CD8-positive, alpha-beta T cell (primary cell): ENCODE measurements at places on chromosomes 3 and 15. TPM values are rescaled to one million over a fixed set of nuclear protein-coding genes. Genes with fewer than 3 reads are reported as not detected.

Gene TATDN2
- 40.2 TPM for total RNA-seq

Gene MESP2
- not detected for total RNA-seq

Gene STX19
- total RNA-seq, result not detected

Gene RPUSD2
- total RNA-seq, result 20.1 TPM

DNA sequence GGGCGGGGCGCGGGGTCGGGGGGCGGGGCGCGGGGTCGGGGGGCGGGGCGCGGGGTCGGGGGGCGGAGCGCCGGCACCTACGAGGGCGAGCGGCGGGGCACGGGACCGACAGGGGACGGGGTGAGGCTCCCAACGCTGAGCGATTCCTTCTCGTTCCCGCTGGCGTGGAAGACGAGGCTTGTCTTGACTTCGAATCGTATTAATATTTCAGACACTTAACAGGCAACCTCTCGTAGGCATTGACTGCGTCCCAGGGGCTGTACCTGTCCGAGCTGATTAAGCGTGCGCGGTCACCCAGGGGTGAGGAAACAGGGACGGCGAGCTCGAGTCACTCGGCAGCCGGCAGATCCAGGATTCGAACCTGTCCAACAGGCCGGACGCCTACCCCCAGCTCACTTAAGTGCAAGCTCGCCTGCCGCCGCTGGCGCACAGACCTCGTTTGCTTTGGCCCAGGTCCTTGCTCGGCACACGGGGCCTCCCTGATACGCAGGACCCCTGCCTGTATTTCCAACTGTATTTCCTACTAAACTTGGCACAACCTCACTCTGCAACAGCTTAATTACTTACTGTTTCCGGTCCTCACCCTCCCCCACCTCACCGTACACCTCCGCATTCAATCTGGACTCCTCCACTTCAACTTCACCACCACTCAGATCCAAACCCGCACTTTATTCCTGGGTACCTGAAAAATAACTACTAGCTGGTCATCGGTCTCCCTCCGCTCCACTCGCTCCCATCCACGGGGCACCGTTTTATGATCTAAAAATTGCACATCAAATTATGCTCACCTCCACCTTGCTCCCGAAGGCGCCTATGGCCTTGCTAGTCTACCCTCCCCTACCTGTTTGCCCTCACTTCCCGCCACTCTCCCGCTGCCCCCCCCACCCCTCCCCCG, 722 bp upstream of the ZXDC start:
- DNase-seq, result no peak

DNA sequence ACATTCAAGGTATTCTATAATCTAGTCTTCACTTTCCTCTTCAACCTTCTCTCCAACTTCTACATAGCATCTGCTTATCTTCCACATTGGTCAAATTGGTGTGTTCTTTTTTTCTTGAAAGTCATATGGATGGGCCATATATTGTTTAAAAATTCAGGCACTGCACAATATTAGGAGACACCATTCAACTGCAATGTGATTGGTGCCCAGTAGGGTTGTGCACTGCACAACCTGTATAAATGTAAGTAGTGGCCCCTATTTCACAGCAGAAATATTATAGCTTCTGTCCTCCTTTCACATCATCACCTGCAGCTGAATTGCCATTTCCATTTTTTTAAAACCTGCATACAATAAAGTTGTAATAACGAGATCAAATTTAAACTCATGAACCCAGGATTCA, 18.1 kb upstream of the GOLIM4 start:
- no peak for DNase-seq
